Muscle of arm (tissue), 14 donors: ENCODE measurements at places on chromosomes 5 and 9.

GRCh38 chr5:98105681-98106080 lies 667.8 kb upstream of the RGMB start:
- no peak for DNase-seq

DNA sequence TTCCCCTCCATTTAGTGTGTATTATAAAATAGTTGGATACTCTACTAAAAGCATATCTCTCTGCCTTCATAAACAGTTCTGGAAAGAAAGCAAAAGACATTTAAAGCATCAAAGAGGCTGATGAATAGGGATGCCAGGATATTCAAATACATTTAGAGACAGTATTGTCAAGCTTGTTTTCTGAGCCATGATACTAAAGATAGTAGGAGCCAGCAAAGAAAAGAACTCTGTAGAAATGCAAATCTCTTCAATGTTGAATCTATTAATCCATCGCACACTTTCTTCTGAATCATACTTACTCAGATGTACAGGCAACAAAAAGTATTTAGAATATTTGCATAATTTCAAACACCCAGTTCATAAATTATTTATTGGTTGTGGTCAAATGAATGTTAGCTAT lies 207.1 kb upstream of the MEF2C start:
- no peak for DNase-seq

- DNase-seq = no peak
Measured at GRCh38 chr5:141040093-141040770, 10.9 kb upstream of the PCDHB1 start.

DNA sequence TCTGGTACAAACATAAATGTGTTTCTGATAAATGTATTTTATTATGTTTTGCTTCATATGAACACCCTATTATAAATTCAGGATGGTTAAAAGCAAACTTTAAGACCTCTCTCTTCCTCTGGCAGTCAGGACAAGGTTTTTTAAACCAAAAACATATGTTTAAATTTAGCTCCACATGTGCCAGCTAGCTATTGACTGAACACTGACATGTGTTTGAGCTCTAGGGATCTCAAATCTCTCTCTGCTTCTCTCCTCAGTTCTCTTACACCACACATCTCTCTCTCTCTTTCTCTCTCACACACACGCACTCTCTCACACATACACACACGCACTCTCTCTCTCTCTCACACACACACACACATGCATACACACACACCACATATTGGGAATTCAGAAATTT lies 150.1 kb upstream of the RFX3 start:
- DNase-seq = no peak
